GM19239 (cell line): ENCODE measurements at places on chromosomes 13 and 19.
A peak's percentile ranks its signal among the peaks of the same experiment; 100 is the strongest.

- DNase-seq = no peak
Observed at GRCh38 chr13:91934354-91934753, 535.9 kb downstream of the GPC5 start.

- DNase-seq = no peak
Observed at GRCh38 chr19:57747472-57747807, 825 bp downstream of the ZNF776 start.

DNA sequence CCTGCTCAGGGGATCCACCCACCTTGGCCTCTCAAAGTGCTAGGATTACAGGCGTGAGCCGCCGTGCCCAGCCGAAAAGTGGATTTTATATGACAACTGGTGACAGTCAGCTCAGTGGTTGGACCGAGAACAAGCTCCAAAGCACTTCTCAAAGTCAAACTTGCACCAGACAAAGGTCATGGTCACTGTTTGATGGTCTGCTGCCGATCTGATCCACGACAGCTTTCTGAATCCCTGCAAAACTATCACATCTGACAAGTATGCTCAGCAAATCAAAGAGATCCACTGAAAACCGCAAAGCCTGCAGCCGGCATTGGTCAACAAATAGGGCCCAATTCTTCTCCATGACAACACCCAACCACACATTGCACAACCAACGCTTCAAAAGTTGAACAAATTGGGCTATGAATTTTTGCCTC is 21.6 kb upstream of the NAA16 start:
- DNase-seq = no peak

DNA sequence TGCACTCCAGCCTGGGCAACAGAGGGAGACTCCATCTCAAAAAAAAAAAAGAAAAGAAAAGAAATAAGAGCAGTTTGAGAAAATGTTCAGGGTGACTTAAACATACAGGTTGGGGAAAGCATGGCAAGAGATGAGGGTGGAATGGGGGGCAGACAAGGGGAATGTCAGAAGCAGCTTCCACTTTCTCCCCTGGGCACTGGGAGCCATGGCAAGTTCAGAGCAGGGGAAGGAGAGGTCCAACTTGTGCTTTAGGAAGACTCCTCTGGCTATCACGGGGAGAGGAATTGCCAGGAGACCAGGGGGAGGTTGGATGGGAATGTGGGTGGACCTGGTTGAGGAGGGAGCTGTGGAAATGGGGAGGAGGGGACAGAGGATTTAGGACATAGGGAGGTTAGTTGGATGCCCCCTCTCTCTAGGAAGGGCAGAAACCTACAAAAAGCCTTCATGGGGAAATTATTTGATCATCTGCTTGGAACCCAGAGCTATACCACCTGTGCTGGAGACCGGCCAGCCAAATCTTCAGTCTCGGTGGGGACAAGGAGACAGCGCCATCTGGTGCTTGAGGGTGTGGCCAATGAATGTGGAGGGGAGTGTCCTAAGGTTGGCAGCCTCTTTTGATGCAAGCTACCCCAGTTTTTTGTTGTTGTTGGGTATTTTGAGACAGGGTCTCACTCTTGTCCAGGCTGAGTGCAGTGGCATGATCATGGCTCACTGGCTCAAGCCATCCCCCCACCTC is 7.3 kb upstream of the STRN4 start:
- DNase-seq = peak; percentile 78

- no peak for DNase-seq
Observed at GRCh38 chr13:31697290-31697689, 42.0 kb upstream of the RXFP2 start.

- DNase-seq = no peak
Observed at GRCh38 chr19:543910-544608, at the start of gene GZMM. Gene GZMM (plus strand): TSS chr19:544053. CDS start chr19:544072, 19 bp downstream.

GRCh38 chr19:50488389-50489194 is 11.9 kb upstream of the GARIN5A start:
- no peak for DNase-seq

- no peak for DNase-seq
Observed at GRCh38 chr19:1025960-1026782, at the start of gene CNN2. Gene CNN2 (plus strand): TSS chr19:1026608. CDS start chr19:1026662, 54 bp downstream.

DNA sequence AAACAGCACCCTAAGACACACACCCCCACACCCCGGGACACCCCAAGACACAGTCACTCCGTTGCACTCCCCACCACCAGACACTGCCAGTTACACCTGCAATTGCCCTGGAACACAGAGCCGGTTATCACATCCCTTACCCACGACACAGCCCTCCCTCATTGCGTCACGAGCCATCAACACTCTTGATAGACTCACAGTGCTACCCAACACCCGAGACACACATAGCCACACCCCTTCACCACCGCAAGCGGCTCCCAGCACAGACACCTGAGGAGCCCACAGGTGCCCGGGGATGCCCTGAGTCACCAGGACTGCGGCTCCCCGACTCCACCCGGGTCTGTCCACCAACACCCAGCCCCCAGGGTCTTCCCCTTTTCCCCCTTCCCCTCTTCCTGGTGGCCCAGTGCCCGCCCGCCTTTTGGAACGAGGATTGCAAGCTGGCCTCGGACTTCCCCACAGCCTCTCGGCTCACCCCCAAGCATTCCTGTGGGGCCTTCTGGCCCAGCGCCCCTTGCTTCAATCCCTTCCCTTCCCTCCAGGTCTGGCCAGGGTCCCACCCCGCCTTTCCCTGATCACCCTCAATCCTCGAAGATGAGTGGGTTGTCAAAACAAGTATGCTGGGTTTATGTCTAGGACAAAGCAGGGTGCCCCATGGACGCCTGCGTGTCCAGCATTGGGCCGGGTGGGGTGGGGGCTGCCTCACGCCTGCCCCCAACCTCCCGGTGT is 1.7 kb upstream of the PTGER1 start:
- DNase-seq = no peak
